Vagina (tissue), 2 donors: ENCODE measurements at places on chromosomes 6 and 20. TPM values are rescaled to one million over a fixed set of nuclear protein-coding genes. Genes with fewer than 3 reads are reported as not detected.

- no peaks in the 10 kb centered on the region for H3K27me3 ChIP-seq
- H3K27ac ChIP-seq = peak overlapping the region; percentile 96
- peaks cover 28% of the 10 kb centered on the region for H3K4me1 ChIP-seq
- no peak overlapping the region for H3K4me3 ChIP-seq
- no peak for DNase-seq
Measured at GRCh38 chr6:138103871-138104270, 3.3 kb downstream of the PERP start.

- no peak for DNase-seq
- H3K4me1 ChIP-seq = peaks cover 12% of the 10 kb centered on the region
- H3K36me3 ChIP-seq = no peaks in the 10 kb centered on the region
Measured at GRCh38 chr6:43280234-43280633, 17.8 kb upstream of the SLC22A7 start.

- DNase-seq = no peak
- no peaks in the 10 kb centered on the region for H3K36me3 ChIP-seq
- H3K27me3 ChIP-seq = no peaks in the 10 kb centered on the region
- no peak overlapping the region for H3K4me3 ChIP-seq
- H3K27ac ChIP-seq = no peak overlapping the region
Measured at GRCh38 chr6:127013865-127014264, 104.6 kb upstream of the RSPO3 start.

The ECT2L gene
- not detected for total RNA-seq

The C4B gene
- 23.1 TPM for total RNA-seq

DNA sequence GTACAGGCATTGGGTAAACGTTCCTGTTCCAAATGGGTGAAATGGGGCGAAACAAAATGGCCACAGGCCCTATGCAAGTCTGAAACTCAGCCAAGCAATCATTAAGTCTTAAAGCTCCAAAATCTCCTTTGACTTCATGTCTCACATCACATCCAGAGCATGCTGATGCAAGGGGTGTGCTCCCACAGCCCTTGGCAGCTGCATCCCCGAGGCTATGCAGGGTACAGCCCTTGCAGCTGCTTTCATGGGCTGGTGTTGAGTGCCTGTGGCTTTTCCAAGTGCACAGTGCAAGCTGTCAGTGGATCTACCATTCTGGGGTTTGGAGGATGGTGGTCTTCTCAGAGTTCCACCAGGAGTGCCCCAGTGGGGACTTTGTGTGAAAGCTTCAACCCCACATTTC lies 270.0 kb upstream of the CDYL start:
- DNase-seq = no peak
- H3K4me1 ChIP-seq = no peaks in the 10 kb centered on the region
- H3K36me3 ChIP-seq = no peaks in the 10 kb centered on the region
- no peak overlapping the region for H3K4me3 ChIP-seq
- no peaks in the 10 kb centered on the region for H3K27me3 ChIP-seq

DNA sequence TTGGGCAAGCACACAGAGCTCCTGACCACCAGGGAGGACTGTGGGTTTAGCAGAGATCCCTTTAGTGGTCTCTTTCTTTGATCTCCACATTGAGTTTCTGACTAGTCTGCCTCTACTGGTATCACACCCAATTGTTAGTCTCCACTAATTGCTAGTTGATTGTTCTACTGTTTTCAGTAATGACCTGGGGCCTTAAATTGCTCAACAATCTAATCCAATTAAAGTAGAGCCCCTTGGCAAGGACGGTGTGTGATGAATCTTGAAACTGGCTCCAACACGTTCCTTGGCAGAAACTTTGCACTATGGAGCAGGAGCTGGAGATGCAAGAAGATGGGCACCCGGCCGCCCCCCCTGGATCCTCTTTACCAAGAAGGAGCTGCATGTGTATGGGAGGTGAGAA lies 12.3 kb downstream of the FAM50B start:
- no peaks in the 10 kb centered on the region for H3K4me1 ChIP-seq
- no peaks in the 10 kb centered on the region for H3K36me3 ChIP-seq
- H3K27me3 ChIP-seq = no peaks in the 10 kb centered on the region
- no peak for DNase-seq
- H3K27ac ChIP-seq = no peak overlapping the region

The MAFB gene
- 80.5 TPM for total RNA-seq

DNA sequence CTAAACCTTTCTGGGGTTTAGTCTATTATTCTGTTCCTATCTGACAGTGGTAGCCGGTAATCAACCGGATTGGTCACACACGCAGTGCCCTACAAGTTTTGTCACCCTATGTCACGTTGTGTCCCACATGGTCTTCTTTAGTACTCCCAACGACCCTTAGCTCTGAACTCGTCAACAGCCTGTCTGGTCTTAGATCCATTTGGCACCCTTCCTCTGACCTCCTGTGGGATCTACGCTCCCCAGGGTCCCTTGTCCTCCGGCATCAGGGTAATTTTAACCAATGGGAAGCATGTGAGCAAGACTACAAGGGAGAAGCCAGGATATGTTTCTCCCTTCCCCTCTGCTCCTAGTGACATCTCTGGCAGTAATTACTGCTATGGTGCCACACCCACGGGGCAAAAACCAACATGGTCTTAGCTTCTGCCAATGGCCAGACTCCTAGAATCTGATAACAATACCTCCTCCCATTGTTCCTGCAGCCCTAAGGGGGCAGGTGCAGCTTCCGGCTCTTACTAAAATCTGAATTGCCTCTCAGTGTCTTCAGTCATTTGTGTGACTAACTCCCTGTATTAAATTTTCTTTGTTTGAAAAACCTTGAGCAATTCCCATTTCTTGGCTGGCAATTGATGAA lies 56.6 kb downstream of the MAFB start:
- peak; percentile 65 for DNase-seq
- H3K4me1 ChIP-seq = no peaks in the 10 kb centered on the region
- H3K27ac ChIP-seq = no peak overlapping the region
- no peaks in the 10 kb centered on the region for H3K27me3 ChIP-seq
- H3K4me3 ChIP-seq = no peak overlapping the region

DNA sequence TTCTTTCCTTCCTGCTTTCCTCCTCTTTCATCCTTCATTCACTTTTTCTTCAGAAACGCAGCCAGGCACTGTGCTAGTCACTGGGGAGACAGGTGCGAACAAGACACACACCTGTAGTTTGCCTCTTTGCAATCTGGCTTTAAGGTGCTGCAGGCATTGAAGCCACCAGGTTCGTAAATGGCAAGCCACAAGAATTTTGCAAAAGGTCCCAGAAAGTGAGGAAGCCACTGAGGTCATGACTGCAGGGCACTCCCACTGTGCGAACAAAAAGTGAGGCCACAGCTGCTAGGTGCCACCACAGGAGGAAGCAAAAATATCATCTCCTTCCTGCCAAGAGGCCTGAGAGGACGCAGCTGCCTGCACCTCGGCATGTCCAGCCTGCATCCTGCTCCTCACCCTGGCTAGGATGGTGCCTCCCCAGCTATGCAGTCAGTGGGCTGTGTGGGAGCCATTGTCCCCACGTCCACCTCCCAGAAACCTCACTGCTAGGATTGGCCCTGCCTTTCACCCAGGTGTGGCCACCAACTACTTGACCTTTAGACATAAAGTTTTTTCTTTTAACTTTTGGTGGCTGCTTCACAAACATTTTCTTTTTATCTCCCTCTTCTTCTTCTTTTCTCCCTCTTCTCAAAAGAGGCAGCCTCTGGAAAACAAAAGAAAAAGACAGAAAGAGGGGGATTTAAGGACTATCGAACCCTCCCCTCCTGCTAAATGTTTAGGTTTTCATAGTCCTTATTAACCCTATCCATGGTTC lies 230.8 kb downstream of the BCAS1 start:
- H3K4me1 ChIP-seq = peaks cover 7% of the 10 kb centered on the region
- no peaks in the 10 kb centered on the region for H3K27me3 ChIP-seq
- H3K36me3 ChIP-seq = no peaks in the 10 kb centered on the region
- no peak overlapping the region for H3K4me3 ChIP-seq

DNA sequence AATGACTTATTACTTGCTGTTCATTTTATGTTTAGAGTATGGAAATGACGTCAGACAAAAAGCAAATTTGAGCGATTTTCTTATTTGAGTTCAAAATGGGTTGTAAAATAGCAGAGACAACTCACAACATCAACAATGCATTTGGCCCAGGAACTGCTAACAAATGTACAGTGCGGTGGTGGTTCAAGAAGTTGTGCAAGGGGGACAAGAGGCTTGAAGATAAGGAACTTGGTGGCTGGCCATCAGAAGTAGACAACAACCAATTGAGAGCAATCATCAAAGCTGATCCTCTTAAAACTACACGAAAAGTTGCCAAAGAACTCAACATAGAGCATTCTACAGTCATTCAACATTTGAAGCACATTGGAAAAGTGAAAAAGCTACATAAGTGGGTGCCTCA lies 43.8 kb downstream of the REV3L start:
- H3K4me1 ChIP-seq = peaks cover 21% of the 10 kb centered on the region
- H3K4me3 ChIP-seq = no peak overlapping the region
- H3K36me3 ChIP-seq = no peaks in the 10 kb centered on the region
- no peaks in the 10 kb centered on the region for H3K27me3 ChIP-seq
- H3K27ac ChIP-seq = no peak overlapping the region

GRCh38 chr20:36888880-36889516 lies 13.1 kb downstream of the TLDC2 start:
- peaks cover 30% of the 10 kb centered on the region for H3K36me3 ChIP-seq
- no peaks in the 10 kb centered on the region for H3K27me3 ChIP-seq
- H3K4me1 ChIP-seq = peaks cover 11% of the 10 kb centered on the region
- H3K27ac ChIP-seq = no peak overlapping the region

The DDX27 gene
- 23.3 TPM for total RNA-seq

GRCh38 chr20:61560361-61560853 lies 308.3 kb downstream of the CDH4 start:
- H3K27me3 ChIP-seq = no peaks in the 10 kb centered on the region
- no peak overlapping the region for H3K27ac ChIP-seq
- no peak overlapping the region for H3K4me3 ChIP-seq
- no peaks in the 10 kb centered on the region for H3K4me1 ChIP-seq

DNA sequence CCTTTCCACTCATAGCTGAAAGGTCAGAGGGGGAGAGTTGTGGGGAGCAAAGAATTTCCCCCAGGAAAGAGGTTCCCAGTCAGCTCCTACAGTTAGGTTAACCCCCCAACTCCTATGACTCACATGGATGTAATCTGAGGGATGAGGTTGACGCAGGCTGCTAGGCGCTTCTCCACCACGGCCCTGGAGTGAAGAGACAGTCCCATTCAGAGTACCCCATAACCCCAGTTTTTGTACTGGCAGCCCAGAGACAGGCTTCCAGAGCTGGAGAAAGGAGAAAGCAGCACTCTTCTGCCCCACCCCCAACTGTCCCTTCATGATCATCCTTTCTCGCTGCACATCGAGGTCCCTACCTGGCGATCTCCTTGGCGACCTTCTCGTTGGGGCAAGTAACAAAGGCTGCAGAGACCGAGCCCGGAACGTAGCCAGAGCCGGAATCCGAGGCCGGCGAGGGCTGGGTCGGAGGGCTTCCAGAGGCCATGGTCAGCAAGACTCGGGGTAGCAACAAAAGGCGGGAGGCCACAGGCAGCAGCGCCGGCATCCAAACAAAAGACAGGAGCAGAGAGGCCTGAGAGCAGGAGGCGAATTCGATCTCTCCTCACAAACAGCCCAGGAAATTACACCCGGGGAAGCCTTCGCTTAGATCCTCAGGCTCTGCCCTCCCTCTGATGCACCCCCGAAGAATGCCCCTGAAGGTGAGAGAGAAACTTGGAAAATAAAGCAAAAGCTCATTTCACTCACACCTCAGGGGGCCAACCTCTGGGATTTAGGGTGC lies 592 bp downstream of the CUTA start:
- H3K4me1 ChIP-seq = peaks cover 61% of the 10 kb centered on the region
- H3K27ac ChIP-seq = peak overlapping the region; percentile 98
- peak overlapping the region; percentile 60 for H3K4me3 ChIP-seq
- no peak for DNase-seq
- H3K27me3 ChIP-seq = no peaks in the 10 kb centered on the region

- H3K36me3 ChIP-seq = no peaks in the 10 kb centered on the region
- H3K4me3 ChIP-seq = no peak overlapping the region
- no peak for DNase-seq
- no peaks in the 10 kb centered on the region for H3K4me1 ChIP-seq
- H3K27me3 ChIP-seq = no peaks in the 10 kb centered on the region
- H3K27ac ChIP-seq = no peak overlapping the region
Measured at GRCh38 chr6:22106961-22107360, 189.9 kb downstream of the PRL start.

The PCSK2 gene
- 0.98 TPM for total RNA-seq

DNA sequence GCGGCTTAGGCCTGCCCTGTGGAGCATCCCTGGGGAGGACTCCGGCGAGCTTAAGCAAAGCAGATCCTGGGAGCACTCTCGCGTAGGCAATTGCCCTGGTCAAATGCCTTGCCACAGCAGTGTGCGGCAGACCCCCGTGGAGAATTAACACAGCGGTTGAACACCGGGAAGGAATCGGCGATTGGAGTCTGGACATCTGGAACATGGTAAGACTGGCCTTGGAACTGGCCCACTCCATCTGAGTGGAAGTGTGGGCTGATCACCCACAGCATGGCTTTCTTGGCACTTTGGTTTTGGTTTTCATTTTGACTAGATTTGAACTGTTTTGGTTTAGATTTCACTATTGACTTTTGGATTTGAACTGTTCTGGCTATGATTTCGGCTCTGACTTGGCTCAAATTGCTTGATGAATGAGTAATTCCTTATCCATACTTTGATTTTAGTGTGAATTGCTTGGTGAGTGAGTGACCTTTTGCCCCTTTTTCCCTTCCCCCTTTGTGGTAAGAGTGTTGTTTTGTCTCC lies 300.7 kb downstream of the RNGTT start:
- H3K27me3 ChIP-seq = no peaks in the 10 kb centered on the region
- no peaks in the 10 kb centered on the region for H3K36me3 ChIP-seq
- no peak overlapping the region for H3K4me3 ChIP-seq
- no peaks in the 10 kb centered on the region for H3K4me1 ChIP-seq
- H3K27ac ChIP-seq = no peak overlapping the region
- DNase-seq = no peak

The PACSIN1 gene
- total RNA-seq = 0.74 TPM

DNA sequence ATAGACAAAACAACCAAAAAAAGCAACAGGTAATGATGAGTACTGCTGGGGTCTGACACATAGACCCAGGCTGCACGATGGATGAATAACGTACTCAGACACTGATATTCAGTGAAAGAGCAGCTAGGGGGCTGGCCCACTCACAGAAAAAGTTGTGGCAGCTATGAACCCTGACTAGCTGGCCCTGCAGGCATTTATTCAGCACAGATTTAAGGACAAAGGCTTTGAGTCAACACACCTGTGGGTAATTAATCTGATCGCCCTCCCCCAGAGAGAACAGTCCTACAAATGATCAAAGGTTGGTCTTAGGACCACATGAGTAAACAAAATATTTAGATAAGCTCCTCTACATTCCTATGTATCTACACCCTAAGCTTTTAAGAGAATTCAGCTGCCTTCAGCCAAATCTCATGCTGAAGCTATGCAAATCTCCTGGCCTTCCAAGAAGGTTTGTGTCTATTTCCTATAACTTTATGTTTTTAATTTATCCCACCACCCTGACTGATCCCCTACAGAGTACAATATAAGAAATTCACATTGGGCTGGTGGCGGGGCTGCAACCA lies 81.7 kb upstream of the NXT1 start:
- DNase-seq = no peak
- no peak overlapping the region for H3K27ac ChIP-seq
- H3K4me3 ChIP-seq = no peak overlapping the region
- no peaks in the 10 kb centered on the region for H3K36me3 ChIP-seq

- H3K4me1 ChIP-seq = no peaks in the 10 kb centered on the region
- H3K27ac ChIP-seq = no peak overlapping the region
- H3K4me3 ChIP-seq = no peak overlapping the region
- no peaks in the 10 kb centered on the region for H3K27me3 ChIP-seq
- no peak for DNase-seq
- H3K36me3 ChIP-seq = no peaks in the 10 kb centered on the region
Measured at GRCh38 chr6:6760002-6760401, 171.5 kb downstream of the LY86 start.

The SAMHD1 gene
- total RNA-seq = 142 TPM
